CD4-positive, alpha-beta T cell treated with Interleukin-17A for 1 hour (primary cell): ENCODE measurements at places on chromosomes 12 and 14.

DNA sequence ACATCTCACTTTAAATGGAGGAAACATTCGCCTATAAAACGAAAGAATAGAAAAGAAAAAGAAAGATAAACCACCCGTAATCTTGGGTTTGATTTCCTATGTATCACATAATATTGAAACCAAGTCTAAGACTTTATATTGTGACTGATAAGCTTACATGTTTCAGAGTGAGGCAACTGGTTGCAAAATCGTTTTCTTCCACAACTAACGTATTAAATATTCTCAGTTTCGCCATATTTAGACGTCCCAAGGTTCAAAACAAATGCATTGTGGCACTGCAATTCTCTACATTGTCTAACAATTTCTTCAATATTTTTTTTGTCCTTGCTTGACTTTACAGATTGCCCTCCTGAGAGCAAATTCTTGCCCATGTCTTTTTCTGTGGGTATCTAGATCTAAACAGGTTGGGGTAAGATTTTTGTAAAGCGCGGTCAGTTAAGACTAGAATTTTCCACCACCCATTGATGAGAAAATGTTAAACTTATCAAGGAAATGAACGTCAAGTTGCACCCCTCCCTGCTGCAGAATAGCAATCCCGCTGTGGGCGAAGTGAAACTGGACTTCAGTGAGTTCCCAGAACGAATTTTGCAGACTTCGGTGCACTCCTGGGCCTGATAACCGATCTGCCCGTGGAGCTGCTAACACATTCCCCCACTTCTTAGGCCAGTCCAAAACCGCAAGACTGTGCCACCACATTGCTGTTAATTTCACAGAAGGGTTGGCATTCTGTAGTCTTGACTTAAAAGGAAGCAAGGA lies 2.7 kb downstream of the TBX3 start:
- DNase-seq: no peak

- DNase-seq: no peak
These were observed 71.0 kb downstream of the PLEKHG3 start for GRCh38 chr14:64775081-64775777.

GRCh38 chr12:31783996-31784645 lies 55.3 kb upstream of the AMN1 start:
- DNase-seq: no peak

DNA sequence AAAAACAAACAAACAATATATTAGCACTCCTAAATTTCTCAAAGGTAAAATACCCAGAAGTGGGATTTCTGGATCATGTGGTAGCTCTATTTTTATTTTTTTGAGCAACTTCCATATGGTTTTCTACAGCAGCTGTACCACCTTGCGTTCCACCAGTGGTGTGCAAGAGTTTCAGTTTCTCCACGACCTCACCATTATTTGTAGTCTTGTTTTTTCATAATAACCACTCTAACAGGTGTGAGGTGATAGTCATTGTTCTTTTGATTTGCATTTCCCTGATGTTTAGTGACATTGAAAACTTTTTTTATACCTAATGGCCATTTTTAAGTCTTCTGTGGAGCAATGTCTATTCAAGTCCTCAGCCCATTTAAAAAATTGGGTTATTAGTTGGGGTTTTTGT lies 127.3 kb upstream of the SLC38A2 start:
- DNase-seq: no peak

GRCh38 chr14:99730876-99731546 lies 46.9 kb downstream of the CYP46A1 start:
- DNase-seq: no peak

DNA sequence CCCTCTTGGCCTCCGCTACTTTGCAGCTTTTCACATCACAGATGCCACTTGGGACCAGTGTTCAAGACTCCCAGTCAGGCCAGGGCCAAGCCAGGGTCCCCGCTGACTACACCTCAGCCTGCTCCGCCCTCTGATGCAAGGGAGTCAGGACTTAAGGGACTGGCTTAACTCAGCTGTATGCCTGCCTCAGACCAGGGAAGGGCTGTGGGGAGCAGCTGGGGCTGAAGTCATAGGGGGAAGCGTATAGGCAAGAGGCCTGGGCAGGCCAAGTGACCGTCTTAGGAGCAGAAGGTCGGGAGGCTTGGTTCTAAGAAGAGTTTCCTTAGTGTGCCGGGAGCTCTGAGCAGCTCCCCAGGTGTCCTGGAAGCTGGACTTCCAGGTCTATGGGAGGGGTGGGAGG lies 21.9 kb downstream of the KDM2B start:
- no peak for DNase-seq

DNA sequence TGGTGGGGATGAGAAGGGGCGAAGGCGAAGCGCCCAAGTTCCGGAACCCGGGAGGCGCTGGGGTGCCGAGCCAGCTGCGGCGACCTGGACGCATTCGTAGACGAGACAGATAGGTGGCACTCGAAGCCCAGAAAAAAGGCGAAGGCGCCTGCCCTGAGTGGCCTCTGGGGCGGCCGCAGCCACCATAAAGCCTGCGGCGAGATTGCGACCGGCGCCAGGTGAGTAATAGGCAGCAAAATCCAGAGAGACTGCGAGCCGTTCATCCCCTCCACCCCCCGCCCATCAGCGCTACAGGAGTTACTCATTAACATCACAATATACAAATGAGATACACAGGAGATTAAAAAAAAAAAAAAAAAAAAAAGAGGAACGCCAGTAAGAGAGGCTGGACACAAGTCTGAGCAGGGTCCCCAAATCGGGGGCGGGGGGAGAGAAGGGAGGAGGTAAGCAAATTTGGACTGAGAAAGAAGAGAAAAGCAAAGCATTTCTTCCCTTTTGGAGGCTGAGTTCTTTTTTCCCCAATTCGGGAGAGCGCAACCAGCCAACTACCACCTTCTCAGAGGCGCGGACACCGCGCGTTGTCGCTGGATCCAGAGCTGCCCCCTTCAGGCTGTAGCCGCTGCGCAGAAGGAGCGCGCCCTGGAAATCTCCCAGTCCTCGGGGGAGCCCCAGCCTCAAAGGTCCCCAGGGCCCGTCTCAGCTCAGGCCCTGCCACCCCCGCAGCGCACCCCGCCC lies 15.7 kb downstream of the TBX3 start:
- no peak for DNase-seq

GRCh38 chr14:105326891-105327694 lies 12.5 kb downstream of the PACS2 start:
- no peak for DNase-seq

DNA sequence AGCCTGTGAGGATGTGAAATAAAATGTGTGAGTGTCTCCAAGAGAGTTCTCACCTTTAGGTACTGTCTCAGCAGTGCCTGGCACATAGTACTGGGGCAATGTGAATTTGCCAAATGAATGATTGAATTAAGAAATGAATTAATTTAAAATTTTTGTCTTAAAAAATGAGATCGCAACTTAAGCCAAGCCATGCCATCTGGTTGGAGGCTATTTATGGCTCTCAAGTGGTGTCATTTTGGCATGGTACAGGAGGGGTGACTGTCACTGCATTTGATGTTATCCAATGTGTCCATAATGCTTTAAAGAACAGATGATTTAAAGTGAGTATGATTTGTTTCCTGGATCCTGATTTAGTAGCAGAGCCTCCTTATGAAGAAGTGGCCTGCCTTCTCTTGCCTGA lies 80.3 kb downstream of the SRGAP1 start:
- DNase-seq: no peak

GRCh38 chr14:77098529-77099353 lies 683 bp downstream of the CIPC start:
- DNase-seq: no peak

DNA sequence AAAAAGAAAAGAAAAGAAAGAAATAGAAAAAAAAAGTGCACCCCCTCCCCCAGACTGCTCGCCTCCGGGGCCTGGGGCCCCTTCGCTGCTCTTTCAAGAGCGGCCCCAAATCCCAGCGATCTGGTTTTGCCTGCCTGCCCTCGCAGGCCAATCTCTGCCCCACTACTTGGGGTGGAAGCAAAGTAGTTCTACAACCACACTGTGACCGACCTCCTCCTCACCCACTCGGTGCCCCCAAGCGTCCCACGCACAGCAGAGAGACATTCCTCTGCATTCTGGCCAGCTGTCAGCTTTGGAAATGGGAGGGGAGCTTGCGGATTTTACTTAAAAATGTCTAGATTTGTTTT lies 2.4 kb upstream of the TBX3 start:
- no peak for DNase-seq

GRCh38 chr14:96309133-96309895 lies 53.3 kb downstream of the BDKRB1 start:
- DNase-seq: no peak

DNA sequence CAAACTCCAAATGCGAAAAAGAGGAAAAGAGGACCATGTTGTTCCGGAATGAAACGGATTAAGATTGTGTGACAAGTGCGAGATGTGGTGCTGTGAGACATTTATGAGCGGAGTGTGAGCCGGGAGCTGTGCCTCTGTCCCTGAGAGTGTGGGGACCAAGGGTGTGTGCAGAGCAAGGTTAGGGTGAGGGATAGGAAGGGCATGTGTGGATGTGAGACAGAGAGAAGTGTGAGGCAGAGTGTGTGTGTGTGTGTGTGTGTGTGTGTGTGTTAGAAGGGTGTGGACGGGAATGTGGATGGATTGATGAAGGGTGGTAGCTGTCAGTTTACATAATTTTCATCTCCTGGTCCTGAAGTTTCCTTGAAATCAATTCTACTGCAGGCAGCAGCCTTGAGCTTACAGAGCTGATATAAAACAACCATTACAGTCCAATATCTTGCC lies 4.3 kb upstream of the OTX2 start:
- DNase-seq: no peak

GRCh38 chr14:23307687-23308644 lies 1.3 kb downstream of the BCL2L2 start:
- no peak for DNase-seq

DNA sequence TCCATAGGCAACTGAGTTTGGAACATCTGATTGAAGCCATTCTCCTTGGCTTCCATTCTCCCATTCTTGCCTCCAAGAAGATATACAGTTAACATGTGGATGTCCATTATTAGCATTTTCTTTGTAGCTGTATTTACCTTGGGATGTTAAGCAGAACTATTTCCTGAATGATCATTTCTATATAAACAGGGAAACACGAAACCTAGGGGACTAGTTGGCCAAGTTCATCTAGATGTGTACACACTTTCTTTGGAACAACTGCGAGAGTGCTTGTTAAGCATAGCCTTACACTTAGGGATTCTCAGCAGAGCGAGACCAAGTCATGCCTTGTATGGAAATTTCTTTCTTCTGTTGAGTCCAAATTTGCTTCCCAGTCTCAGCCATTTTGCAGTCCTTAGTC lies 42.1 kb downstream of the DRAM1 start:
- DNase-seq: no peak

DNA sequence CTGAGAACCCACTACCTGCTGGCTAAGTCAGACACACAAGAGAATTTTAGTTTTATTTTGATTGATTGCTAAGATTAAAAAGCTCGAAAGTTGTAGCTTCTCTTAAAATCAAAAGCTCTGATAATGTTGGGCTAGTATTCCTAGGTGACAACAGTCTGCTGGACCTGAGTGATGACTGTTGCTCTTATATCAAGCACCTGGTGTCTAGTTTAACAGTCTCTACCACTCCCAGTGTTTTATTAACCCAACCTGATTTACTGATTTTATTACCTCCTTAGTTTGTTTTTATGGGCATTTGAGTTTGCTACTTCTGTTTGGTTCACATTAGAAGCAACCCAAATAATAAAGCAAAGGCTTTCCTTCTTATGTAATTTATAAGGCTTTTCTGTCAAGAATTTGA lies 41.8 kb downstream of the ATP6V1D start:
- no peak for DNase-seq

DNA sequence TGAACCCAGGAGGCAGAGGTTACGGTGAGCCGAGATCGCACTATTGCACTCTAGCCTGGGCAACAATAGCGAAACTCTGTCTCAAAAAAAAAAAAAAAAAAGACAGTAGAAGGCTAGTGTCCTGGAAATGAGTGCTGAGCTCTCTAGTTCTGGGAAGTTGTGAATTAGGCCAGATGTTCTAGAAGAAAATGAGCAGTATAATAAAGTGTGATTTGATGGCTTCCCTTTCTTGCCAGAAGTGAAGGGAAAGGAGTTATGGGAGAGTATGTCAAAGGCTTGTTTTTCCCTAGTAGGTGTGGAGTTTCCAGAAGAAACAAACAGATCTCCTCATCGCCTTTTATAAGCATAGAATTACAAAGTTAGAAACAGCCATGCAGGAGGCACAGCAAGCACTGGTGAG lies 20.5 kb downstream of the RNF212B start:
- no peak for DNase-seq

GRCh38 chr12:7433276-7433822 lies 10.6 kb downstream of the CD163L1 start:
- no peak for DNase-seq

GRCh38 chr14:97704316-97704885 lies 907.2 kb downstream of the VRK1 start:
- DNase-seq: no peak

GRCh38 chr12:75170640-75171185 lies 38.9 kb downstream of the KCNC2 start:
- DNase-seq: no peak

DNA sequence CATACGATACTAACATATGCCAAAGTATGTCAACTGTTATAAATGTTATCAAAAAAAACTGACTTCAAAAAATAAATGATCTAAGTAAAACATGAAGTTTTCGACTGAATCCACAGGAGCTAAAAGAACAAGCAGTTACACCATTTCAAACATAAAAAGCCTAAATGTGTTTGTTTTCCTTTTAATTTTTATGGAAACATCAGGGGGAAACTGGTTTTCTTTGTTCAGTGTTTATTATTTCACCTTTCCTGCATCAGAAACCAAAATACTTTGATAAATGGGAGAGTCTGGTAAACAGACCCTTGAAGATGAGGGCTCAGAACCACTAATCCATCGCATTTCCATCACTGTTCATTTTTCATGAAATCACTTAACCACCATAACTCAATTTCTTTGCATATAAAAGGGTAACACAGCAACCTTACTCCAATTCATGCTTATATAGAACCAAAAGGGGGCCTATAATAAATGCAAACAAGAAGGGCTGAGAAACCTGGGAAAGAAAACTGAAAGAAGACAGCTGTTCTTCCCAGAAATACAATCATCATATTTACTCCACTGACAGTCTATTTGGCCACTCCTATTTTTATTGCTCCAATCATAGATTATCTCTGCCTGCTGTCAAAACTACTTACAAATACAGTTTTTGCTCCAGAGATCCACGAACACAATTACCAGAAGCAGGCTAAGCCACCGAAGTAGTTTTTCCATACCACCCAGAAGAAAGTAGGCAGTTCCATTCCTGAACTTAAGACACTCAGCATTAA lies 17.0 kb downstream of the FGD6 start:
- DNase-seq: no peak

DNA sequence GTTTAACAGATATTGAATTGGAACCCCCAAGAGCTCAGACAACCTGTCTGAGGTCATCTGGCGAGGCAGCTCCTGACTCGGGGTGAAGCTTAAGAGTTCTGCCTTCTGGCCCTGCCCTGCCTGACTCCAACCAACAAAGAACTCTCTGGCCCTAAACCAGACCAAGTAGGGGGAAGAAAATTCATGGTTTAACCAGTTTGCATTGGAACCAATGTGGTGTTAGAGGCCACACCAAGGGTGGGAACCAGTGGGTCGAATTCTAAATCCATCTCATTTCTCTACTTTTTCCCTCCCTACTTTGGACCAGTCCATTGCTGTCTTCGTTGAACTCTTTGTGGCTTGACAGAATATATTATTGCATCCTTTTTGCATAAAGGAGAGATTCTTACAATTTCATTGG lies 30.4 kb upstream of the GSG1 start:
- DNase-seq: no peak

GRCh38 chr12:13211191-13211858 lies 14.8 kb downstream of the EMP1 start:
- DNase-seq: no peak
